ENCODE measurements at places on chromosomes 12 and 14.

GRCh38 chr14:103109535-103110441, 13.5 kb upstream of the TNFAIP2 start:
- DNase-seq = no peak

DNA sequence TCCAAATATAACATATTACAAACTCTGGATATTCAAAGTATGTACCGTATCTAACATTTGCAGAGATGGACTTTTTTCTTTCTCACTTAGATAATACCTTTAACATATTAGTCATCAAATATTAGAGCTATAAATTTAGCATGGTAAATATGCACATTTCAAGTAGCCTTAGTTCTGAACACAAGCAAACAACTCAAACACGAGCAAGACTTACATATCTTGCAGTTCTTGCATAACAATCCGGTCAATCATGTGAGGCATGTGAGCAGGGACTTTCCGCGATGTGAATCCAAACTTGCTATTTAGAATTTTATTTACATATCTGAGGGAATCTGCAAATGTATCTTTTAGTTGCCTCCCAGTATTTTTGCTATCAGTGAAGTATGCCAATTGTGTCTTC, 22.1 kb upstream of the SYCP3 start:
- DNase-seq = no peak

DNA sequence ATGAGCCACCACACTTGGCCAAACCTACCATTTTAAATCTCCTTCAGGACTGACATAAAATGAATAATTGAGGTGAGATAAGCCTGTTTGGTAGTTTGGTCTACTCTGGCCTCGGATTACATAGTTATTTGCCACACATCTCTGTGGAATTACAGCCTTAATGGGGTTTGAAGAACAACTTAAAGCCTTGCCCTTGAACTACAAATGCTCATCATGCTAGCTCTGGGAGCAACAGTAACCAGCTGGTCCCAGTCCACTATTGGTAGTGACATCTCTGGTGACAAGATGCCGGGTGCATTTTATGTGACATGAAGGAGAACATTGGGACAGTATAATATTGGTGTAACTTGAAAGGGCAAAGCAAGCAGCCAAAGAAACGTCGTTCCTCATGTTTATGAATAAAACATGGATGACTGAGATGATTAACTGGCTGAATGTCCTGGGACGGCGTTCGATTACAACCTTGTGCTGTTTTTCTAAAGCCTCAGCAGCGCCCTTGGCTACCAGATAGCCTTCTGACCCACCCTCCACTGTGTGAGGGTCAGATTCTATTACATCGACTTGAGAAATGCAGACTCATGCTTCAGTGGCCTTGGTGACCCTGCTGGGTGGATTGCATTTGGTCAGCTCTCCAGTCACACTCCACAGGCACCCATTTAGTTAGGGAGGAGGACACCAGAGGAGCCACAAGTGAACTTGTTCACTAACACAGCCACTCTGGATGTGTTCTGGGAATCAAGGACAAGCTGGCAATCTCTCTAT, 41.5 kb downstream of the BEST3 start:
- DNase-seq = no peak

DNA sequence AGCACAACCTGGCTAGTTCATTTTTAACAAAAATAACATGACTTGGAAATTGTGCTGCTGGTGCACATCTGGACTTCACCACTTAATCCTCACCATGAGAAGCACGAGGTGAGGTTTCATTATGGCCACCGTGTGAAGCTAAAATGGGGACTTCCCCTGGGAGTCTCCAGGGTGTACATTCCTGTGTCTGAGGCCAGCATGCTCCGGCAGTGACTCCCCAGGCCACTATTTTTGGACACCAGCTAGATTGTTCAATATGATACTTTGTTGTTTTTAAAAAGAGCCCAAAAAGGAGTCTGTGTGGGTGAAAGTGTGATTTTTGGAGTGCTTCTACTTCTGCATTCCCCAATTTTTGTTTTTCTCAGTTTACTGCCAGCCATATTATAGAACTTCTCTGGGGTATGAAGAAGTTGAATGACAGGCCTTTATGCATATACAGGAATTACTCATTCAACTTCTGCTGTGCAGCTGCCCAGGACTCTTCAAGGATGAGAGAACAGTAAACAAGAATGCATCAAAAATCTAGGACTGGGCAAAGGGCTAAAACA, 16.9 kb upstream of the AICDA start:
- DNase-seq = no peak

DNA sequence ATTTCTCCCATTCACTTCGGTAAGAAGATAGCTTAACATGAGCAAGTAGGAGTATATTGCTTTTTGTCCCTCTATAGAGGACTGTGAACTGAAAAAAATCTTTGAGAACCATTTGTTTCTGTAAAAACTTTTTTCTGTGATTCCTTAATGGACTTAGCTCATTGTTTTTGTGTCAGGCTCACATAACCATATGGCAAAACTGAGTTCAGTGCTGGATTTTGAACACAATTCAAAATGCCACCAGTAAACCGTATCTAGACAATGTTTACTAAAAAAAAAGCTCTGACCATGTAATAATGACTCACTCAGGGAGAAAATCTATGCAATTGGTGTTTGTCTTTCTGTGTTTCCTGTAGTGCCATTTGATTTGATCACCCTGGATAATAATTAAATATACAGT, 5.2 kb downstream of the TRHDE start:
- no peak for DNase-seq

DNA sequence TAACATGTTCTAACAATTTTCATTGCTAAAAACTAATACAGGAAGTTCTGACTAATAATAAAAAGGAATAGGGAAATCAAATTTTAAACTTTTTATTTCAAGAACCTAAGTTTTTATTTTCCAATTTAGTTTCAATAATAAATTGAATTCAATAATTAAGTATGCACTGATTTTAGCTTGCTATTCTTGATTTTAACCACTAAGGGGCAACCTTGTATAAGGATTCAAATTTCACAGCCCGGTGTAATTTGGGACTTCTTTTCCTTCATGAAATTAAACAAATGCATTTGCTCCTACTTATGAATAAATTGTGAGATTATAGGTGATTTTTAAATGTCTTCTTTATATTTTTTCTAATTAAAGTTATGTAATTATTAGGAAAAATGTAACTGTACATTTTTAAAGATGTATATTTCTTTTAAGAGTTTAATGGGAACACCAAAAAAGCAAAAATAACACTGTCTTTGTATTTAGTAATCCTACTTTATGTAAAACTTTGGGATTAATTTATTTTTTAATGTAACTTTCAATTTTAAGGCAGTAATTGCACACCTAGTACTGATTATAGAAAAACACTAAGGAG, 241.4 kb upstream of the PDZRN4 start:
- DNase-seq = no peak

All from tibial artery (tissue), 4 donors.